ENCODE measurements at places on chromosomes 12 and 14.
A peak's percentile ranks its signal among the peaks of the same experiment; 100 is the strongest.

DNA sequence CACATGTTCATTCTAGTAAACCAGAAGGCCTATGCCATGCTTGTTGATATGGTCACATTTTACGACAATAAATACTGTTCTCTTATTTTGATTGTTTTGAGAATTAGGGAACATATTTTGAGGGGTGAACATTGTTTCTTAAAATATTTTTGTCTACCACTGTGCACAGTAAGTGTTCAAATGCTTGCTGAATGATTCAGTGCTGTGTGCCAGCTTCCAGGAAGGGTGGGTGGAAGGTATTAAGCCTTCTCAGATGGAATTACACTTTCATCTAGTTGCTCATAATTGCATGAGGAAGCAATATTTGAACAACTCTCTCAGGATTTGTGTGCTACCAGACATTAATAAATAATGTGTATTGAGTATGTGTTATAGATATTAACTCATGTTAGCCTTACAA lies 15.5 kb upstream of the TMX1 start:
- peak; percentile 42 for DNase-seq

GRCh38 chr14:94043756-94044475 lies 17.8 kb downstream of the OTUB2 start:
- DNase-seq: no peak

GRCh38 chr14:102683399-102684297 lies 91.2 kb downstream of the RCOR1 start:
- no peak for DNase-seq

GRCh38 chr12:123995023-123995748 lies 22.2 kb downstream of the ZNF664 start:
- peak; percentile 87 for DNase-seq

DNA sequence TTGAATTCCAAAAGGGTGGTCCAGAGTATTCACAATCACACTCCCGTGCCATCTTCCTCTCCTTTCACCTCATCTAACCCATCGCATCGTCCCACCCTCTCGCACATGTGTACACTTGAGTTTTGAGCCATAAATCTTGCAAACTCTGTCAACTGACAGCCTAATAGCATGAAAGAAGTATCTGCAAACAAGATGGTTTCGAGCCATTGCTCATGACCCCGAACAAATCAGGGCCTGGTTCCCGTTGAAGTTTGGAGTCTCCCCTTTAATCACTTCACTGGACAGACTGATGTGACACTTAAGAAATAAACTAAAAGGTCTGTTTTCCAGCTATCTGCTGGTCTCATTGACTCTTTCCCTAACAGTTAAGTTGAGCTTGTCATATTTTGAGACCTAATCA lies 223.6 kb upstream of the SOX5 start:
- no peak for DNase-seq

DNA sequence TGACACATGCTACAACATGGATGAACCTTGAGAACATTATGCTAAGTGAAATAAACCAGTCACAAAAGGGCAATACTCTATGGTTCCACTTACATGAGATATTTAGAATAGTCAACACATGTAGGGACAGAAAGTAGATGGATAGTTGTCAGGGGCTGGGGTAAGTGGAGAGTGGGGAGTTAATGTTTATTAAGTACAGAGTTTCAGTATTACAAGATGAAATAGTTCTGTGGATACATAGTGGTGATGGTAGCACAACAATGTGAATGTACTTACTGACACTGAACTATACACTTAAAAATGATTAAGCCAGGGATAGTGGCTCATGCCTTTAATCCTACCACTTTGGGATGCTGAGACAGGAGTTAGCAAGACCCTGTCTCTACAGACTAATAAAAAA lies 8.7 kb downstream of the NUP107 start:
- DNase-seq: no peak

DNA sequence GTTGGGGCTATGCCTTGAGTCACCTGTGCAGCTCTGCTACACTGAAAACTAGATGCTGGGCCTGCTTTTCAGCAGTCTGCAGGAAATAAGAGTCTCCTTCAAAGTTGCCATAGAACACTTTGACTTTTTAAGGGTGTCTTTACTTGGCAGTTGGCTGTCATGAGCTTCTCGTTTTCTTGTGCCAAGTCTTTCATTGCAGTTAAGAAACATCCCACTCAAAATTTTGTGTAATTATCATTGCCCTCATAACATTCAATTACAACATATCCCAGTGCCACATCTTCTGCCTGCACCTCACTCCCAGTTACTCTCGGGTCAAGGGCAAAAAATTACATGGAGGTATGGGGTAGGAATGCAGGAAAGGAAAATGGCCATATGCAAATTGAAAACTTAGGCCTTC lies 29.1 kb downstream of the GPR65 start:
- DNase-seq: no peak

- no peak for DNase-seq
These were observed 18.9 kb downstream of the CNTN1 start for GRCh38 chr12:40711121-40711520.

- DNase-seq: no peak
These were observed 379.4 kb downstream of the RPS29 start for GRCh38 chr14:49206828-49207227.

DNA sequence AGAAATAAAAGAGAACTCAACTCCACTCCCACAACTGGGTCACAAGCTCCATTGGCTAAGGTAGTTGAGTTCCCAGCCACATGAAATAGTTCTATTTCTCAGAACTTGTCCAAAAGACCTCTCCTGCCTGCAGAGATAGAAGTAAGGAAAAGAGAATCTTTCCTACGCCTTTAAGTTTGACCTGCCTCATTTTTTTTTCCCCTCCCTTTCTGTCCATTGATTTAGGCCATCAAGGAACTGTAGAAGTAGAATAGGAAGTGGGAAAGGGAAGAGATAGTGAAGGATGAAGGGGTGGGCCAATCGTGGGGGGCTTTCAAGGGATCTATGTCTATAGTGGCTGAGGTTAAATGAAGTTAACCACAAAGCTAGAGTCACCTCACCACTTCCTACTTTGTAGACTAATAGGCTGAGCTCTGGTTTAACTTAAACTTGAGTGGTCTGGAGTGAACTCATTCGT lies 13.9 kb upstream of the NUDT4 start:
- DNase-seq: no peak

GRCh38 chr12:7951671-7952070 lies 15.7 kb upstream of the SLC2A3 start:
- DNase-seq: peak; percentile 33

Data from astrocyte (in vitro differentiated cells and primary cell).